ENCODE measurements at places on chromosomes 3 and 15.

GRCh38 chr3:173976281-173976680 is 578.7 kb downstream of the NLGN1 start:
- no peak for DNase-seq

- DNase-seq: no peak
Observed at GRCh38 chr3:76679541-76679940, 360.4 kb upstream of the ROBO2 start.

DNA sequence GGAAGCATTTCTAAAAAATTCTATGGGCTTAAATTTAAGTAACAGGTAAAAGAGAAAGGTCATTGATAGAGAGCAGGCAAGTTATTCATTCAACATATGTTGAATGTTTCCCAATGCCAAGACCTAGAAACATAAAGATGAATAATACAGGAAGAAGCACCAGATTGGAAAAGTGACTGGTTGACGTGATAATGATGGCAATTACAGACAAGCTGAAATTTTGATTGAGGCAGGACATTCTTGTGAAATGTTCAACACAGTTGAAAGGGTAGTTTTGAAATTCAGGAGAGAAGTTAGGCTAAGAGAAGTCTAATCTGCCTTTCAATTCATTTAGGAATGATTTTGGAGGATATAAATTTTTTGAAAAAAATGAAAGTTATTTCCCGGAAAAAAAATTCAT is 536.3 kb upstream of the NAALADL2 start:
- no peak for DNase-seq

- DNase-seq: no peak
Observed at GRCh38 chr3:187746442-187747281, 1.4 kb upstream of the BCL6 start.

DNA sequence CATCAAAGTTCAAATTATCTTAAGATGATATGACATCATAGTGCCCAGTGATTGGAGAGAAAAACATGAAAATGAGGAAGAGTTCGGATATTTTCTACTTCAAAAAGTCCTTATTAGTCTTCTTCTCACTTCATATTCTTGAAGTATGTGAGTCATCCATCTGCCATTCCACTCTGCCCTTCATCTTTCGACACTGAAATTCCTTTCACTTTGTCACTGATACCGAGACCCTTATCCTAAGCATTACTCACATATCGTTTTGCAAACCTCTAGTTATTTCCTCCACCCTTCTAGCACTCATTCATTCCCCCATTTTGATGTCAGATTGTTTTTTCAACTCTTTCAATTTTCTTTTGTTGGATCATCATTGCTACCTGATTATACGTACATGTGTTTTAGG is 4.0 kb downstream of the OR5H14 start:
- DNase-seq: no peak

Measured in hematopoietic multipotent progenitor cell (in vitro differentiated cells).